ENCODE measurements at places on chromosomes 5 and 9.
A peak's percentile ranks its signal among the peaks of the same experiment; 100 is the strongest.

- peaks cover 50% of the 10 kb centered on the region for H3K27me3 ChIP-seq
- no peaks in the 10 kb centered on the region for H3K4me1 ChIP-seq
- no peak overlapping the region for H3K27ac ChIP-seq
- H3K36me3 ChIP-seq, result no peaks in the 10 kb centered on the region
- no peak overlapping the region for H3K4me3 ChIP-seq
These were observed 46.7 kb downstream of the POC5 start for GRCh38 chr5:75670577-75670976.

DNA sequence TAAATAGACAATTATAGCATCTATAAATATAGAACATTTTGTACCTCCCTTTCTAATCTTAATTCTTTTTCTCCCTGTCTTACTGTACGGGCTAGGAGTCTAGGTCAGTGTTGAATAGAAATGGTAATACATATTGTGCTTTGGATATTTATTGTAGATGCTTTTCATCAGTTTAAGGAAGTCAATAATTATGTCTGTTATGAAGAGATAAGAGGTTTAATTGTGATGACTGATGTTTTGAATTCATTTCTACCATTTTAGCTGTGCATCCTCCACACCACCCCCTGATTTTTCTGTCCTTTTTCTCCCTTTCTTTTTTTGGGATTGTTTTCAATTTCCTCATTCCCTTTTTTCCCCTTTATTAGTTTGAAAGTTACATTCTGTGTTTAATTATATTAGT, 95.8 kb downstream of the DOCK2 start:
- peaks cover 5% of the 10 kb centered on the region for H3K4me1 ChIP-seq
- no peaks in the 10 kb centered on the region for H3K36me3 ChIP-seq
- H3K4me3 ChIP-seq, result no peak overlapping the region
- no peak for DNase-seq
- no peaks in the 10 kb centered on the region for H3K27me3 ChIP-seq

GRCh38 chr5:83471405-83472212, at the start of gene VCAN:
Gene VCAN, plus strand, starts transcription at chr5:83471744. Its CDS starts 11,775 bp downstream, at chr5:83483519.
- H3K4me3 ChIP-seq, result peak within 1 kb of the TSS; percentile 90
- no peaks in the 10 kb centered on the region for H3K27me3 ChIP-seq
- no peaks in the 10 kb centered on the region for H3K36me3 ChIP-seq
- peaks cover 19% of the 10 kb centered on the region for H3K4me1 ChIP-seq
- peak; percentile 93 for DNase-seq
- peak within 1 kb of the TSS; percentile 78 for H3K27ac ChIP-seq

- H3K27me3 ChIP-seq, result no peaks in the 10 kb centered on the region
- peak overlapping the region; percentile 54 for H3K27ac ChIP-seq
- no peak overlapping the region for H3K4me3 ChIP-seq
- H3K4me1 ChIP-seq, result peaks cover 36% of the 10 kb centered on the region
These were observed 125.2 kb downstream of the ZNF608 start for GRCh38 chr5:124621279-124621678.

GRCh38 chr9:97596906-97597305, 36.3 kb downstream of the TSTD2 start:
- H3K27me3 ChIP-seq, result no peaks in the 10 kb centered on the region
- DNase-seq, result no peak
- H3K27ac ChIP-seq, result no peak overlapping the region
- H3K36me3 ChIP-seq, result peaks cover 39% of the 10 kb centered on the region

DNA sequence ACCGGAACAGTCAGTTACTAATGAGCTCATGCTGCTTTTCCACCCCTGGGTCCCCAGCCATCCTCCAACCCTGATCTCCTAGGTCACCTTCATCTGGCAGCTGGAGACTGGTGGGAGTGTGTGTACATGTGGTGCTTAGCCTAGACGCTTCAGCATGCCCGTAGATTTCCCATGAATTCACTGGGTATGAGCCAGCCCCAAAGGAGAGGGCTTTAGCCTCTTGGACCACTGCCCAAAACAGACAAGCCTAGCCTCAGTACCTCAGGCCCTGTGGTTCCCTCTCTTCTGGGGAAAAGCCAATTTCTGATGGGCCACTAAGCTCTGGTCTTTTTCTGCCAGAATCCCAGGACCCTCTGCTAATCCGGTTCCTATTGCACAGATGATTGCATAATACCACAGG, 48.0 kb upstream of the ASTN2 start:
- H3K4me3 ChIP-seq, result no peak overlapping the region
- H3K36me3 ChIP-seq, result no peaks in the 10 kb centered on the region
- no peaks in the 10 kb centered on the region for H3K4me1 ChIP-seq
- no peak overlapping the region for H3K27ac ChIP-seq

DNA sequence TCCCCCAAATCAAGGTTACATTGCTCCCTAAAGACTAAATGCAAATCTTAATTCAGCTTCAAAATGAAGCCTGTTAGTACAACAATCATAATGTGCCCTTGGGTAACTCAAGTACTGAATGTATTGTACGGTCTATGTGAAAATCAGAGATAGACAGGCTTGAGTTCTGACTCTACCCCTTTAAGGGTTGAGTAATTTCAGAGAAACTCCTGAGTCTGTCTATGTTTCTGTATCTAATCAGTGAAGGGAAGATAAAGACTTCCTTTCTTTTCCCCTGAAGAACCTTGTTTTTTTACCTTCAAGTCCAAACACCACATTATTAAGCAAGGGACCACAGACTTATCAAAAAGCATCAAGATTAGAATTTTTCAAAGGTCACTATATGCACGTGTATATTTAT, 108.2 kb downstream of the MPDZ start:
- H3K27ac ChIP-seq, result no peak overlapping the region
- no peak overlapping the region for H3K4me3 ChIP-seq

DNA sequence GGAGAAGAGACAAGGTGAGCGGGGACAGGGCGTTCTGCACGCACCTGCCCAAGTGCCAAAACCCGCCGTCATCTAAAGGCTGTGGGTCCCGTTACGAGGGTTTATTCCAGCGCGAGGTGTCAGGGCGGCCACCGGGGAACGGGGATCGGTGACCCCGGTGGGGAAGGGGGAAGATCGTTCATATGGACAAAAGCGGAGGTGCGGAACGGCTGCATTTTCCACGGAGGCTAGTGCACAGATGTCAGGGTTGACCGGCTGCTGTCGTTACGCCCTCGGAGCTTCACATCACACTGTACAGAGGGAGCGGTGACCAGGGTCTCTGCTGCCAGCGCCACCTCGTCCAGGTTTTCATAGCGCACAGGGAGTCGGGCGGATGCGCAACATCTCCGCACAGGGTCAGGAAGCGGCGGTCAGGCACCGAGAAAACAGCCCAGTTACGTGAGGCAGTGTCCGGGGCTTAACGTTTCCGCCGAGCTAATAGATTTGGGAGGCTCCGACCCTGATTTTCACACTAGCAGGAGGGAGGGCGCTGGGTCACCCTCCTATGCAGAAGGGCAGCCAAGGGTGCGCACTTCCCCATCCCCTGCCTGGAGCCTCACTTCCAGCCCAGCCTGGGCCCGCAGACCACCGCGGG, 13.5 kb downstream of the BTNL9 start:
- peak overlapping the region; percentile 26 for H3K4me3 ChIP-seq
- H3K27ac ChIP-seq, result no peak overlapping the region
- no peaks in the 10 kb centered on the region for H3K36me3 ChIP-seq
- H3K4me1 ChIP-seq, result no peaks in the 10 kb centered on the region
- DNase-seq, result no peak
- peaks cover 81% of the 10 kb centered on the region for H3K27me3 ChIP-seq

- no peaks in the 10 kb centered on the region for H3K4me1 ChIP-seq
- DNase-seq, result peak; percentile 38
- no peaks in the 10 kb centered on the region for H3K36me3 ChIP-seq
- no peak overlapping the region for H3K4me3 ChIP-seq
These were observed 36.5 kb upstream of the RASA1 start for GRCh38 chr5:87231037-87231808.

DNA sequence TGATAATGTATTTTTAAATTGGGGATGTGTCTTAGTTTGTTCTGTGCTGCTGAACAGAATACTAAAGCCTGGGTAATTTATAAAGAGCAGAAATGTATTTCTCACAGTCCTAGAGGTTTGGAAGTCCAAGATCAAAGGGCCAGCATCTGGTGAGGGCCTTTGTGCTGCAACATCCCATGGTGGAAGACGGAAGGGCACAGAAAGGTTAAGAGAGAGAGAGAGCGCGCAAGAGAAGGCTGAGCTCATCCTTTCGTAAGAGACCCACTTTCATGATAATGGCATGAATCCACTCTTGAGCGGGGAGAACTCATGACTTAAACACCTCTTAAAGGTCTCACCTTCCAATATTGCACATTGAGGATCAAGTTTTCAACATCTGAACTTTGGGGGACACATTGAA, 79.1 kb upstream of the GOLM1 start:
- H3K4me1 ChIP-seq, result peaks cover 10% of the 10 kb centered on the region
- no peaks in the 10 kb centered on the region for H3K36me3 ChIP-seq
- no peak for DNase-seq
- H3K4me3 ChIP-seq, result no peak overlapping the region
- no peaks in the 10 kb centered on the region for H3K27me3 ChIP-seq

DNA sequence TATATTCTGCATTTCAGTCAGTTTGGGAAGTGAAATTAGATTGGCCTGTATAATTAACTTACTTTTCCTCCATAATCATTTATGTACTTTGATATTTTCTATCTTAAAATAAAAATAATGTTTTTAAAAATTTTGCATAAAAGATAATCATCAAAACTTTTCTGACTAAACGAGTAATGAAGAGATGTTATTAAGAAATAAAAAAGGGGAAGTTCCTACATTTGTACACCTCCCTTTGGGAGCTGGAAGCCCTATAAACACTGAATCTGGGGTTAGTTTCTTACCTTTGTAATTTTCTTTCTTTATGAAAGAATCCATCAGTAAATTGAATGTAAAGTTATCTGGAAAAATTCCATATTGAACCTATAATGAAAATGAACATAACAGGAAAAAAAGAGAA, 86.2 kb downstream of the MRPS27 start:
- no peak for DNase-seq
- H3K27me3 ChIP-seq, result no peaks in the 10 kb centered on the region
- H3K27ac ChIP-seq, result no peak overlapping the region
- peaks cover 4% of the 10 kb centered on the region for H3K36me3 ChIP-seq

DNA sequence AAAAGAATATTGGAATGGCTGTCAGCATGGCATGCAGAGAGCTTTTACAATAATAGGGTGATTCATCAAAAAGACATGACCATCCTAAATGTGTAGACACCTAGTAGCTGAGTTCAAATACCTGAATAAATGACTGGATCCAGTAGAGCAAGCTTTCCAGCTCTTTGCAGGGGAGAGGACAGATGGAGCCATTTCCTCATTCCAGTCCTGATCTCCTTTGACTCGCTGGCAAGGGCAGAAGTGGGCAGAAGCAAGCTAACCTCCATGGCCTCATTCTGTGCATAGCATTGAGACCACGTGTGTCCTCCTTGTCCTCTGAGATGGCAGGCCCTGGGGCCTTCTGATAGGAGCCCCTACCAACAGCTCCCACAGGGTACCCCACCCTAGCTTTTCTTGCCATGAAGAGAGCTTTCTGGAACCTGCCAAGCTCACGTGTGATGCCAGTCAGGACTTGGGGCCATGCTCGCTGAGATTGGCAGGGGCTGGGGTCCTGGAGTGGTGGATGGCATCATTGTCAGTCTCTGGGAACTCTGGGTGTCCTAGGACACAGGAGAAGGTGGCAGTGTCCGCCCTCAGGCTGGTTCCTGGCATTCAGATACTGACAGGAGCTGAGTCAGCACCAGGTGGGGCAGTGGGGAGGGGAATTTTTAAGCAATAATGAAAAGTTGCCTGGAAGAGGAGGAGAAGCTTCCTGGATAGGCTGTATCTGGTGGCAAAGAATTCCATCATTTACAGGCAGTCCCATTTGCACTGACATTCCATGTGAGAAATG, 33.6 kb downstream of the WWC1 start:
- no peak for DNase-seq
- no peak overlapping the region for H3K27ac ChIP-seq
- no peaks in the 10 kb centered on the region for H3K36me3 ChIP-seq
- no peaks in the 10 kb centered on the region for H3K27me3 ChIP-seq

- H3K27ac ChIP-seq, result no peak overlapping the region
- DNase-seq, result peak; percentile 33
- no peaks in the 10 kb centered on the region for H3K36me3 ChIP-seq
- H3K4me3 ChIP-seq, result no peak overlapping the region
- H3K4me1 ChIP-seq, result no peaks in the 10 kb centered on the region
- no peaks in the 10 kb centered on the region for H3K27me3 ChIP-seq
These were observed 109.5 kb downstream of the PRKACG start for GRCh38 chr9:68904454-68904853.

DNA sequence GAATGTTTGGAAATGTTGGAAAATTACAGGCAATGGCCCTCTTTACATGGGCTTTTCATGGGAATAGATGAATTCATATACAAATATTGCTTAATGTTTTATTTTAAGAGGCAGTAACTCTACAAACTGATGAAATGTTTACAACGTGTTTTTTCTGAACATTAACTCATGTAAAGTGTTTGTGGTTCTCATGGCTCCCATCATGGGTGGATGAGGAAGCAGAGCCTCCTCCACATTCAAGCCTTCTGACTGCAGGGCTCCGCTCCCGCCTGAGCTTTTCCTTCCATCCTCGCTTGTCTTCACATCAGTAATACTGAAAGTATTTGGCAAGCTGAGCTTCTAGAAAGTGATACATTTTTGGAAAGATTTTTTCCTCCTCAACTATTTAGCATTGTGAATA, 204.2 kb downstream of the ARHGAP26 start:
- H3K36me3 ChIP-seq, result no peaks in the 10 kb centered on the region
- no peak overlapping the region for H3K27ac ChIP-seq

GRCh38 chr5:175444905-175445456, 999 bp upstream of the DRD1 start:
- H3K27ac ChIP-seq, result no peak overlapping the region
- H3K4me3 ChIP-seq, result peak overlapping the region; percentile 47
- peaks cover 65% of the 10 kb centered on the region for H3K27me3 ChIP-seq
- H3K4me1 ChIP-seq, result no peaks in the 10 kb centered on the region
- H3K36me3 ChIP-seq, result no peaks in the 10 kb centered on the region

GRCh38 chr5:120446068-120446492, 18.0 kb upstream of the PRR16 start:
- no peaks in the 10 kb centered on the region for H3K4me1 ChIP-seq
- DNase-seq, result peak; percentile 98
- H3K4me3 ChIP-seq, result no peak overlapping the region
- H3K27ac ChIP-seq, result no peak overlapping the region
- no peaks in the 10 kb centered on the region for H3K36me3 ChIP-seq

DNA sequence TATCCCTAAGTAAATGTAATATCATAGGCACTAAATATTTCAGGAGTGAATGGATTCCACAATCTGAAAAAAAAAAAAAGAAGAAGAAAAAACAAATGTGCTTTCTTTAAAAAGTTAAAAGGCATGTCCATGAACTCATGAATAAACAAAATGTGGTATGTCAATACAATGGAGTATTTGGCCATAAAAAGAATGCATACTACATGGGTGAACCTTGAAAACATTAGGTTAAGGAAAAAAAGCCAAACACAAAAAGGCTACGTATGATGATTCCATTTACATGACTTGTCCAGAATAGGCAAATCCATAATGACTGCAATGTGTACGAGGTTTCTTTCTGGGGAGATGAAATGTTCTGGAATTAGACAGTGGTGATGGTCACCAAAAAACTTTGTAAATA, 45.3 kb downstream of the FNIP1 start:
- H3K36me3 ChIP-seq, result no peaks in the 10 kb centered on the region
- H3K4me3 ChIP-seq, result no peak overlapping the region
- no peak for DNase-seq
- peaks cover 8% of the 10 kb centered on the region for H3K4me1 ChIP-seq
- H3K27ac ChIP-seq, result no peak overlapping the region
- H3K27me3 ChIP-seq, result no peaks in the 10 kb centered on the region

Measured in cardiac muscle cell (in vitro differentiated cells and primary cell).